Skin of body (tissue), 3 donors: ENCODE measurements at places on chromosomes 12 and 14. TPM values are rescaled to one million over a fixed set of nuclear protein-coding genes. Genes with fewer than 3 reads are reported as not detected.

The TEX22 gene
- 0.20 TPM for total RNA-seq

DNA sequence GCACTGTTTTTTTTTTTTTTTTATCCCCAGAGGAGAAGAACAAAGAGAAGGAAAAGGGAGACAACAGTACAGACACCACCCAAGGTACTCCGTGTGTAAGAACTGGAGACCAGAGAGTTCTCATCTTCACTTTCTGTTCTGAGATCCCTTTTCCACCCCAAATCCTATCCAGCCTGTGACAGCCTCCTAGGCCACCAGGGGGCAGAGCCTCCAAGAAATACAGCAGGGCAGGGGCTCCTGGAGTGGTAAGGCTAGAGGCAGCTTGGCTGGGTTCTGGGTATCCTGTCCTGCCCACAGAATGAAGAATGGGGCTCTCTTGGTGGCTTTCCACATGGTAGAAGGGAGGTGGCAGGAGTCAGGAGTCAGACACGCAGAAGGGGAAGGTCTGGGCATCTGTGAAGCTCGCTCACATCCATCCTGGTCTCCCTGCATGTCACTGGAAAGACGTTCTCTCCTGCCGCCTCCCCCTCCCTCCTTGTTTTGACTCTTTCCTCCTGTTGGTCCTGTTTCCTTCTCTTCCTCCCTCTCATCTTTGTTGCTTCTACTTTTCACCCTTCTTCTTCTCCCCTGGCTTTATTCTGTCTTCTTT lies 12.0 kb downstream of the CLSTN3 start:
- no peak for DNase-seq

DNA sequence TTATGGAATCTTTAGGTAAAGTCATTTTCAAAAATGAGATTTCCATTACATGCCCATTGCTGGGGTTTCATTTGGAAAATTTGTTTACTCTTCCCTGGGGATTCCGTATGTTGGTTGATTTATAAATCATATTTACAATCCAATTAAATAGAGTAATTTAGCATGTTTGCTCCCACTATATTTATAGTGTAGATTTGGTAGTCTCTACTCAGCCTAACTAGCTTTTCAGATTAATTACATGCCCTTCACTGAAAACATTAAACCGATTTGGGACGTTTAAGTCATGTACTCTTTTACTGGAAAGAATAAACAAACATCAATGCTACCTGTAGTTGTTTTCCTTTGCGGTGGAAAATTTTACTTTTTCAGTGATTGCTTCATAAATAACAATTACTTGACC lies 10.4 kb downstream of the PAX9 start:
- DNase-seq = no peak

DNA sequence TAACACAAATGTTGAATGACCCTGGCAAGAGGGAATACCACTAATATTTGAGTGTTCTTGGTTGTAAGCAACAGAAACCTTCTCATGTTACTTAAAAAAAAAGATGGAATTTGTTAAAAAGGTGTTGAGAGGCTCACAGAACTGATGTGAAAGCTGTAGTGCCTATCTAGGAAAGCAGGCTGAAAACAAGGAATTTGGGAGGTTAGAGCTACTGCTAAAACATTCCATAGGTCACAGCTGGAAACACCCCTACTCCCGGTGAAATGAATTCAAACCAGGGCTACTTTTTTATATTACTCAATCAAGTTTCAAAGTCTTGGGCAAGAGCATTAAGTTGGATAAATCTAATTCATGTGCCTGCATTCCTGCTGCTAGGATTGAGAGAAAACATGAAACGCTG lies 104.1 kb downstream of the SLC35F4 start:
- no peak for DNase-seq

GRCh38 chr14:59117754-59118528 lies 70.5 kb upstream of the DAAM1 start:
- no peak for DNase-seq

The NTN4 gene
- 9.4 TPM for total RNA-seq

The KRT3 gene
- 0.10 TPM for total RNA-seq

DNA sequence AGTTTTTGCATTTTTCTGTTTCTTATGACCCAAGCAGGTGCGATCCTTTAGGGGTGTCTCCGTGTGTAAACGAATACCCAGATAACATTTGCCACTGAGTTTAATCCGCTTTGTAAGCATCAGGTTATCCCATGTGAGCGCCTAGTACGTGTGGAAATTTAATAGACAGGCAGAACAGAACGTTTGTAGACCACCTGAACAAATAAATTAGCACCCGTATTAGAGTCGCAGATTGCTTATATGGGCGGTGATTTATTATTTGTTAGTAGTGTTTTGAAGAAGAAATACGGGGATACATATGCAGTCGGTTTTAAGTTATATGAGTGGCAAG lies 325 bp downstream of the C12orf60 start:
- no peak for DNase-seq

GRCh38 chr12:67940780-67941243 lies 48.4 kb upstream of the IFNG-AS1 start:
- no peak for DNase-seq

The CPSF2 gene
- total RNA-seq = 20.4 TPM

The MYL6B gene
- total RNA-seq = 78.8 TPM

- no peak for DNase-seq
Measured at GRCh38 chr12:63912651-63913050, 68.2 kb downstream of the SRGAP1 start.

DNA sequence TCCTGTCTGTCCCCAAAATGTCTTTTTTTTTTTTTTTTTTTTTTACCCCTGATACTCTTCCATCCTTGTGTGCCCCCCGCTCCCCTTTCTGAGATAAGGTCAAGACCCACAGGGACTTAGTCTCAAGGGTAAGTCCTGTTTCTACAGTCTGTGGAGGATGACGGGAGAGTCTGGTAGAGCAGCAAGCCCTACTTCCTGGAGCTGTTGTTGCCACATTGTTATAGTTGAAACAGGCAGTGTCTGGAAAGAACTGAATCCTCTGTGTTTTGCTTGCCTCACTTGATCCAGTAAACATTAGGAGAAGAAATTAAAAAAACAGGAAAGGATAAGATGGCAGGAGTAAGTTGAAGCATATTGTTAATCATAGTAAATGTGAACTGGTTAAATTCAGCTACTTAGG lies 45.5 kb downstream of the ZNF664 start:
- DNase-seq = no peak

- DNase-seq = no peak
Measured at GRCh38 chr12:30805959-30806358, 51.2 kb upstream of the CAPRIN2 start.

The CDCA3 gene
- 8.1 TPM for total RNA-seq
